A549 treated with CORT108297 at 1 μM for 4 hours (cell line): ENCODE measurements at places on chromosomes 1 and 21. TPM values are rescaled to one million over a fixed set of nuclear protein-coding genes. Genes with fewer than 3 reads are reported as not detected.

The NPHS2 gene
- total RNA-seq, result not detected in 5 replicates

The SF3B4 gene
- 127 to 140 TPM (median 131 TPM) in 5 replicates for total RNA-seq

The RIMKLA gene
- total RNA-seq, result 0.69 to 1.2 TPM (median 0.84 TPM) in 5 replicates

The WNT4 gene
- 0.17 to 0.26 TPM (median 0.23 TPM) in 5 replicates for total RNA-seq

The DNALI1 gene
- 0.03 to 0.07 TPM (median 0.06 TPM) in 3 of 5 replicates, not detected in the others for total RNA-seq

The TSPAN1 gene
- 1.5 to 3.4 TPM (median 2.6 TPM) in 5 replicates for total RNA-seq

The CPT2 gene
- total RNA-seq, result 8.1 to 9.5 TPM (median 8.6 TPM) in 5 replicates

The GALE gene
- 66.6 to 81.1 TPM (median 78.8 TPM) in 5 replicates for total RNA-seq

The FAM167B gene
- total RNA-seq, result 0.44 to 0.87 TPM (median 0.66 TPM) in 5 replicates
